ENCODE measurements at places on chromosomes 1 and 21.

GRCh38 chr1:46533179-46533864 lies 18.1 kb downstream of the KNCN start:
- DNase-seq: peak; percentile 49

DNA sequence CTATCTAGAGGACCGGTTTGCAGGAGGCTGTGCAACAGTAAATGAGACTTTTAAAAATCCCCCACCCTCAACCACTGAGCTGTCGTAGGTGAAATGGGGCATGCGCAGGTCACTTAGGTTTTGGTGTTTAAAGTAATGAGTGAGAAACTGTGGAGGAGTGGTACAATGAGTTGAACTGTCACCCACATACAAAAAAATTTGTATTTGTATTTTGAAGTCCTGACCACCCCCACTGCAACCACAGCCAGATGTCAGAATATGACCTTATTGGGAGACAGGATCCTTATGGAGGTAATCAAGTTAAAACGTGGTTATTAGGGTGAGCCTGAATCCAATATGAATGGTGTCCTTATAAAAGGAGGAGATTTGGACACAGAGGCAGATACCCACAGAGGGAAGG lies 1.6 kb upstream of the IRF6 start:
- no peak for DNase-seq

DNA sequence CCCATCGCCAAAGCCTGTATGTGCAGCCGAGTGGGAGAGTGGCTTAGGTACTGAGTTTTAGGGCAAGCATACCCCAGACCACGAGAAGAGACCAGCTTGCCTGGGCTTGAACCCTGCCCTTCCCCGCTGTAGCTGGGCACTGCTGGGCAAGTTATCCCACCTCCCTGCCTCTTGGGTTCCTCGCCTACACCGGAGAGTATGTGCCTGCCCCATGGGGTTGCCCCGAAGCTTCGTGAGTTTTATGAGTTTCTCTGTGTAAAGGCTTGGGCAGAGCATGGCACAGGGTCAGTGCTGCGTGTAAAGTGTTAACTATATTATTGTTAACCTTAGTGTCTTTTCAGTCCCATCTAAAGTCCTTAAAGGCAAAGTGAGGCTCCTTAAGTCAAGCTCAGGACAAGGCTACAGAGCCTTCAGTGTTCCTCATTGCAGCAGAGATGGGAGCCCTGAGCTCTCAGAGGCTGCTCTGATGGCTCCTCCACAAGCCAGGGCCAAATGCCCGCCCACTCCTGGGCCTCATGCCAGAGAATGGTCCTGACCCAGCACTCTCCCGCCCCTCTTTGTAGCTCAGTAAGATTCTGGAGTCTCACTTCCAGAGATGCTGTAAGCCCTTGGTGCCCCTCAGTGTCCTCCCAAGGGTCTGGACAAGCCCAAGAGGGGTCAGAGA lies 37.0 kb upstream of the KCNA10 start:
- no peak for DNase-seq

- DNase-seq: no peak
Observed at GRCh38 chr21:41622831-41623548, 115.0 kb upstream of the TMPRSS2 start.

- DNase-seq: no peak
Observed at GRCh38 chr1:106698660-106699059, 357.8 kb upstream of the PRMT6 start.

DNA sequence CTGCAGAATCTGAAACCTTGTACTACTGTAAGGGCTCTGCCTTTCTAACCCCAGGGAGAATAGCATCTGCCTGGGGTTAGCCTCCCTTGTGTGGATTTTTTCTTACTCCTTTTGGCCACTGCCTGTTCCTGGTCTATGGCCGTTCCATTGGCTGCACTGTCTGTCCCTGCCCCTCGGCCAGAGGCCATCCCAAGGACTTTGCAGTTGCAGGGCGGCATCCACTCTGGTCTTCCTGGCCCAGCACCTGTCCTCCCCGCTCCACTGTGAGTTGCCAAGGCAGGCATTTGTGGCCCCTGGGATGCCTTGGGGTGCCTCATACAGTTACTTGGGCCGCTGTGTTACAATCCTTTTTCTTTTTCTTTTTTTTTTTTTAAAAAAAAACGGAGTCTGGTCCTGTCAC lies 45.8 kb downstream of the PDE9A start:
- DNase-seq: no peak

GRCh38 chr1:93680076-93680419 lies 1.6 kb downstream of the BCAR3 start:
- DNase-seq: no peak

- DNase-seq: no peak
Observed at GRCh38 chr1:46488343-46489168, 1.1 kb upstream of the DMBX1 start.

DNA sequence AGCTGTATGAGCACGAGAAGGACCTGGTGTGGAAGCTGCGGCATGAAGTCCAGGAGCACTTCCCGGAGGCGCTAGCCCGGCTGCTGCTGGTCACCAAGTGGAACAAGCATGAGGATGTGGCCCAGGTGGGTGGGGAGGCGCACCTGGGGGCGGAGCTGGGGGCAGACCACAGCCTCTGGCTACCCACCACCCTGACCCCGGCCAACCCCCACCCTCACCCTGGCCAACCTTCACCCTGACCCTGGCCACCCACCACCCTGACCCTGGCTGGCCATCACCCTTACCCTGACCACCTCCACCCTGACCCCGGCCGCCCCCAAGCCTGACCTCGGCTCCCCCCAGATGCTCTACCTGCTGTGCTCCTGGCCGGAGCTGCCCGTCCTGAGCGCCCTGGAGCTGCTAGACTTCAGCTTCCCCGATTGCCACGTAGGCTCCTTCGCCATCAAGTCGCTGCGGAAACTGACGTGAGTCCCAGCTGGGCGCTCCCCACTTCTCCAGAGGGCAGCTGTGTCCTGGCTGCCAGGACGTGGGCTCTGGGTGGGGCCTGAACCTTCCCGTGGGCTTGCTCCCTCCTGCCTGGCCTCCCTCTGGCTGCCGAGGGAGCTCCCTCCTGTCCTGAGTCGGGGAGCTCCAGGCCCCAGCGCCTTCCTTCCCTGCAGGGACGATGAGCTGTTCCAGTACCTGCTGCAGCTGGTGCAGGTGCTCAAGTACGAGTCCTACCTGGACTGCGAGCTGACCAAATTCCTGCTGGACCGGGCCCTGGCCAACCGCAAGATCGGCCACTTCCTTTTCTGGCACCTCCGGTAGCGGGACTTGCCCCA lies 69.5 kb downstream of the PIK3CD start:
- no peak for DNase-seq

- no peak for DNase-seq
Observed at GRCh38 chr1:158732524-158732923, 12.0 kb upstream of the OR6K3 start.

GRCh38 chr1:161869291-161869690 lies 103.2 kb downstream of the ATF6 start:
- DNase-seq: no peak

- peak; percentile 71 for DNase-seq
Observed at GRCh38 chr1:41666981-41667631, 182.6 kb upstream of the EDN2 start.

DNA sequence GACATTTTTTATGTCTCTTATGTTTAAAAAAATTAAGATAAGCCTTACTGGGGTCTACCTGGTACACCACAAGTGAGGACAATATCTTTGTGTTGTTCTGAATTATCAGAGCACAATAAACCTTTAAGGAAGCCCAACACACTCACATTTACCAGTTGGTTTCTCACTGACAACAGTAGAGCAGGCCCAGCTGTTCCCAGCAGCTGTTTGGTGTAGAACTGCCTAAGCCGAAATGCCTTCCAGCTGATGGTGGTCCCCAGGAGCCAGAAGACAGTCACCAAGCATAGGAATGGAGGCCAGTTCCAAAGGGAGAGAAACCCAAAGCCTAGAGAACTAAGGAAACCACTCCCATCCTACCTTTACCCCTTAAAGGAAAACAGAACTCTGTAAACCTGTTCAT lies 428.6 kb upstream of the CAMK1G start:
- no peak for DNase-seq

DNA sequence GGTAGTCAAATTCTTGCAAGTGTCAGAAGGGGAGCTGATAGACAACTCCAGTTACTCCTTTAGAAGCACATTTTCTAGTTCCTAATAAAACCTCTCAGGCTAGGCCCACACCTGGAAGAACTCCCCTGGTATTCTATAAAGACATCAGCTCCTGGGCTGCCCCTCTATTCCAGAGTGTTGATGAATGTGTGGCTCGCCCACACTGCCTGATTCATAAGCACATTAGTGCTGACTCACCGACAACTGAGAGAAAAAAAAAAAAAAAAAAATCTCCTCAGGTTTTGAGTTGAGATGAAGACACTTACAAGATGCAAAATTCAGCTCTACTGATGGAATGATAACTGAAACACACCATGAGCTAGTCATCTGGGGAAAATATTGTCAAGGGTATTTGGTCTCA lies 188.1 kb downstream of the TNR start:
- DNase-seq: no peak

- no peak for DNase-seq
Observed at GRCh38 chr1:155309423-155310021, 856 bp downstream of the FDPS start.

GRCh38 chr1:178530037-178530402 lies 17.1 kb downstream of the TEX35 start:
- no peak for DNase-seq

DNA sequence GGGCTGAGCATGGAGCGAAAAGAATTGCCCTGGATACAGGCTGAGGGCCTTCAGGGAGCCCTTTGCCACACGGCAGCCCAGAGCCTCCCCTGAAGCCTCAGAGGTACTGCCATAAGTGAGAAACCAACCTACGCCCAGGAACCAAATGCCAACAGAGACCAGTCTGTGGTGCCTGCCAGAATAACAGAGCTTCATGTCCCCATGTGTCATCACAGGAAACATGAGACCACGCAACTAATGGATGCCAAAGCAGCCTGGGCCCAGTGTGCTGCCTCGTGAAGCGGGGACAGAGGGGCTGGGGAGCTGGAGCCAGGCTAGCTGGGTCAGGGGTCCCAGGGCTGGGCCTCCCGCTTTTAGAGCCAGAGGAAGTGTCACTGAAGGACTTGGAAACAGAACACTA lies 18.7 kb upstream of the STUM start:
- no peak for DNase-seq

- DNase-seq: peak; percentile 29
Observed at GRCh38 chr1:25641931-25642573, 25.5 kb downstream of the MAN1C1 start.

DNA sequence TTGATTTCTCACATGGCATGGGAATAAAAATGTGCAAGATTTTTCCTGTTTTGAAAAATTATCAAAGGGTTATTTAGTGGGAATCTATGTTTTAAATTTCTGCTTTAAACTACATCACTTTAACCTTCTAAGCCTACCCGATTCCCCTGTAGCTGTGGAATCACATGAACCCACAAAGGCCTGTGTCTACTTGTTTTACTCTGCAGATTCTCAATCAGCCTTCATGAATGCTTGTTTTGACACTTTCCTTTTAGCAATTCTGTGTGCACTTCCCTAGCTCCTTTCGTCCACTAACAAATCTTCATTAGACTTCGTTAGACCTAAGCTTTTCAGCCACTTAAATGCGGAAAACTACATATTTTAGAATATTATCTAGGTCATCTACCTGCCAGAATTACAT lies 56.0 kb upstream of the C1orf21 start:
- no peak for DNase-seq

DNA sequence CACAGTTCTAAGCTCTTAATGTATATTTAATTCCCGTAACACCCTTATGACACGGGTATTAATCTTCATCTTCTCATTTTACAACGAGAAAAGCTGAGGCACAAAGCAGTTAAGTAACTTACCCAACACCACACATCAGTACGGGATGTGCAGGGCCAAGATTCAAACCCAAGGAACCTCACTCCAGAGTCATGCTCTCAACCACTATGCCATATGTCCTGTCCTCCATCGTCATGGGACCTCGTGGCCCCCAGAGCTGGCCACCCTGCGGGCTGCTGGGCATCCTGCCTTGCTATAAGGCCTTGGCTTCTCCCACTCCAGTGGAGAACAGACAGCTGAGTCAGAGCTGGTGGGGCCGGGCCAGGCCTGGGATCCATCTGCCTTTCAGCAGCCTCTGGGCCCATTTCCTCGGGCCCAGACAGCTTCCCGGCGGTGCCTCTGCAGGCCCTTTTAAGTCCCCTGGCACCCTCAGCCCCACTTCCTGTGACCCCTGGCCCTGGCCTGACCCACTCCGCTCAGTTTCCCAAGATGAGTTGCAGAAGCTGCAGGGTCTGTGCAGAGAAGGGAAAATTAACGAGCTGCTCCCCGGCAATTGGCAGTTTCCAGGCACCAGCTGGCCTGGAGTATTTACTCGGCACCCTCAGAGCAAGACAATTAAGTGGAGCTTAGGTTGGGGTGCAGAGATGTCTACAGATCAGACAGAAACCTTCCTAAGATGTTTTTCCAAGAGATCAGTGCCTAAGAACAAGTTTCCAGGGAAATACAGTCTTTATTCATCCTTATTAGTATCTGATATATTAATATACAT lies 98.2 kb downstream of the EPHB2 start:
- DNase-seq: no peak

DNA sequence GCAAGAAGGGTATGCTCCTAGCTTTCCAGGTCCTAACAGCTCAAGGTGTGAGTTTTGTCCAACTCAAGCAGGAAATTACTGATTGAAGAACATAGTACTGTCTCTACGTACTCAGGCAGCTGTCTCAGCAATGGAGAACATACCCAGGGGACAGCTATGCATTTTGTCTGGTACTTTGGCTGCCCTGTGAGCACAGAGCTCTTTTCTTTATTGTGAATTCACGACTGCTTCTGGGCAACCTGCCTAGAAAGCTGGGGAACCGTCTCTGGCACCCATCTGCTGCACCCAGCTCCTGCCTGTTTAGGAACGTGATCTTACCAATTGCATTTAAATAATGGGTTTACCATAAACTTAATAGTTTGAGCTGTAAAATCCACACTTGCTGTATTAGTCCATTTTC lies 258.1 kb downstream of the HHAT start:
- DNase-seq: no peak

DNA sequence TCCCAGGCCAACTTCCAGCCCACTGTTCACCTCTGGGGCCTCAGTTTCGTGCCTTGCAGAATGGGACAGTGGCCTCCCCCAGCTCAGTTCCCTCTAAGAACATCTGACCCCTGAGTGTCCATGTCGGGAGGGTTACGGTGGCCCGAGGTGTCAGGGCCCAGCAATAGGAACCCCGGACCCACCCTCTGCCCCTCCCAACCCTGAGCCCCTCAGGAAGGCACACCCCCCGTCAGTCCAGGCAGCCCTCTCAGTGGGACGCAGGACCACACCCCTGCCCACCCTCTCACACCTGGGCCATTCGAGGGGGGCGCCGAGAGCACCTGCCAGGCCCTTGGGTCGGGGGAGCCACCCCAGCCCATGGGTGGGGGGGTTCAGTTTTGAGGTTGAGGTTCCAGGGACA lies 447 bp downstream of the TTC34 start:
- no peak for DNase-seq

- peak; percentile 21 for DNase-seq
Observed at GRCh38 chr1:35707601-35708440, 10.9 kb downstream of the C1orf216 start.
